ENCODE measurements at places on chromosomes 1 and 21.

DNA sequence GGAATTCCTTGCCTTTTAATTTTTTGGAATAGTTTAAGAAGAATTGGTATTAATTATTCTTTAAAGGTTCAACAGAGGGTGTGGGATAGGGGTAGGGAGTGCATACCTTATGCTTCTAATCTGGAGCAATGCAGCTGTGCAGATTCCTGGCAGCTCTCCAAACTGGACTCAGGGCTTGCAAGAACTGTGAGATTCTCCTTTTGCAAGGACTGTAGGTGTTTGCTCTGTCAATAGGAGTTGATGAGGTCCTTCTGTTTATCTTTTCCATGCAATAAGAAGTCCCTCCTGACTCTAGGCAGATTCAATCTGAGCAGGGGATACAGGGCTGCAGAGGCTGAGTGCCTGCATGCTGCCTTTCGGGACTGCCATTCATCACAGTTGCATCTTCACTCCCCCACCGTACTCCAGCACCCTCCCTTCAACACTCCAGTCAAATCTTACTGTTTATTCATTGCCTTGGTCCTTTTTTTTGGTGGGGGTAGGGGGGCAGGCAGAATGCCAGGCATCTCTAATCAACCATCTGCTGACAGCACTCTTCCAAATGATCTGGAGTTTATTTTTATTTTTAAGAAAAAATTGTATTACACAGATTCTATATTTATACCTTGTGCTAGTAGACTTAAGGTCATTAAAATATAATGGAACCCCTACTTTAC lies 122.3 kb downstream of the DISC1 start:
- DNase-seq, result no peak

DNA sequence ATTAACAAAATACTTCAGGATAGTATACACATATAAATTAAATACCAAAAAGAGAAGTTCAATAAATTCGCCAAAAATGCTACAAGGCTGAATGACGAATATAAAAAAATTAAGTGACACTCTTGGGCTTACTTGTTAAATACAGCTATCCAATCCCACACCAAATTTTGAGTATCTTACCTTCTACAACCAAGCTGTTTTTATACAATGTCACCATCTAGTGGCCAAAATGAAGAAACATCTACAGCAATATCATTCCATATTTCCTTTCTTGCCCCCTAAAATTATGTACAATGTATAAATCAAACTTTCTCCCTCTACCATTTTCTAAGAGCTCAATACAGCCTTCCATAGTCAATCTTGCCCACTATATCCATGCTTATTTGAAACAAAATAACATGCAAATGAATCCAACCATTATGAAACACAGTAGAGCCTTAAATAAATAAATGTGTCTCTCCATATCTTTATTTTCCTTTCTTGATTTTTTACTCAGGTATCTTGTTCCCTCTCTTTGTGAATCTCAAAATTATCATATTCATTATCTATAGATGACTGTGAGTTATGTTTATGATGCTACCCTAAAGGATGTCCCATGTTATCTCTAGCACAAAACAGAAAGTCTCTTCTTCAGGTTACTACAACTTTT lies 86.3 kb downstream of the ACBD6 start:
- DNase-seq, result peak; percentile 47

GRCh38 chr1:79196211-79196610 lies 189.7 kb upstream of the ADGRL4 start:
- DNase-seq, result no peak

GRCh38 chr1:248924696-248925532 lies 18.9 kb downstream of the PGBD2 start:
- DNase-seq, result peak; percentile 65

GRCh38 chr1:2028870-2029560 lies 9.9 kb downstream of the GABRD start:
- no peak for DNase-seq

DNA sequence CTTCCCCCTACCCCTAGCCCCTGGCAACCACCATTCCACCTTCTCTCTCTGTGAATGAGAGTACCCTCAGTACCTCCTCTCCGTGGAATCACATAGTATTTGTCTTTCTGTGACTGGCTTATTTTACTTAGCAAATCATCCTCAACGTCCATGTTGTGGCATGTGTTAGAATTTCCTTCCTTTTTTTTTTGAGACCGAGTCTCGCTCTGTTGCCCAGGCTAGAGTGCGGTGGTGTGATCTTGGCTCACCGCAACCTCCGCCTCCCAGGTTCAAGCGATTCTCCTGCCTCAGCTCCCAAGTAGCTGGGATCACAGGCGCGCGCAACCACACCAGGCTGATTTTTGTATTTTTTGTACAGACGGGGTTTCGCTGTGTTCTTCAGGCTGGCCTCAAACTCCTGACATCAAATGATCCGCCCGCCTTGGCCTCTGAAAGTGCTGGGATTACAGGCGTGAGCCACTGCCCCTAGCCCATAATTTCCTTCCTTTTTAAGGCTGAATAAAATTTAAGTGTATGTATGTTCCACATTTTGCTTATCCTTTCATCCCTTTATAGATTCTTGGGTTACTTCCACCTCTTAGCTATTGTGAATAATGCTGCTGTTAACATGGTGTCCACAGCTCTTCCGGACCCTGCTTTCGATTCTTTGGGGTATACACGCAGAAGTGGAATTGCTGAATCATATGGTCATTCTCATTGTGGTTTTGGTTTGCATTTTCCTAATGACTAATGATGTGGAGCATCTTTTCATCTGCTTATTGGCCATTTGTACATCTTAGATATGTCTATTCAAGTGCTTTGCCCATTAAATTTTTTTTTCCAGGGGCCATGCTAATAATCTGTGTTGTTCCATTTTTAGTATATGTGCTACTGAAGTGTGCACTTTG lies 32.3 kb downstream of the ERRFI1 start:
- DNase-seq, result no peak

- no peak for DNase-seq
These were observed 83.8 kb downstream of the STUM start for GRCh38 chr1:226632169-226632879.

DNA sequence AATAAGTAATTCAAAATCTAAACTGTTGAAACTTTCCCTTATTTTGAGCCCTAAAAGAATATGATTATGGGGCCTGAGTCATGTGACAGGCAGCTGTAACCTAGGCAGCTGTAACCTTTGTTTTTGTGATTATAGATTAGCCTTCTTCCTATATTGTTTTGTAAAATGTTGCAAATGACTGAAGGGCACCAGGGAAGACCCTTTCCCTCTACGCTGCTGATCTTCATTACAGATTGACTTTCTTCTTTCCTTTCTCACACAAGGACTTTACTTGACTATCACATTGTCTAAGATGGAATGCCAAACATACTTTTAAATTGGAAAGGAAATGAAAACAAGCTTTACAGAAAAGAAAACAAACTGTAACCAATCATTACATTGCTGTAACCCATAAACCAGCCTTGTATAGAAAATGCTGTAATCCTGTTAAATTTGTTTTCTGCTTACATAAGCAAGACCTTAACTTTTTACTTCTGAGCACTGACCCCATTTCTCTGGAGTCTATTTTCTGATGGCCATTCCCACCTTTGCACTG lies 242.2 kb downstream of the RGS7 start:
- no peak for DNase-seq

DNA sequence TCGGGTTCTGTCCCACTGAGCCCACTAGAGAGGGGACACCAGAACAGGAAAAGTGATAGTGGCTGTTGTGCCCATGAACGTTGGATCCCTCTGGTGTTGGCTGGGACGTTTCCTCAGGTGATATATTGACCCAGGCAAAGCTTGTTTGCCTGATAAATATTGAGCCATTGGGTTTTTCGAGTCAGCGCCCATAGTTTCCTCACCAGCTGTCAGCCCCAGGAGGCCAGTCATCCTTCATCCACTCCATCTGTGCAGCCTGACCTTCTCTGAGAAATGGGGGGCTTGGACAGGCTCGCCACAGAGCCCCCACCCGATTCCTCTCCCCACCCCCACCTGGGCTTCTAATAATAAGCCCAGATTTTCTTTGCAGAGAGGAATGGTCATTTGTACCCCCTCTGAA lies 13.3 kb downstream of the DISP3 start:
- no peak for DNase-seq

DNA sequence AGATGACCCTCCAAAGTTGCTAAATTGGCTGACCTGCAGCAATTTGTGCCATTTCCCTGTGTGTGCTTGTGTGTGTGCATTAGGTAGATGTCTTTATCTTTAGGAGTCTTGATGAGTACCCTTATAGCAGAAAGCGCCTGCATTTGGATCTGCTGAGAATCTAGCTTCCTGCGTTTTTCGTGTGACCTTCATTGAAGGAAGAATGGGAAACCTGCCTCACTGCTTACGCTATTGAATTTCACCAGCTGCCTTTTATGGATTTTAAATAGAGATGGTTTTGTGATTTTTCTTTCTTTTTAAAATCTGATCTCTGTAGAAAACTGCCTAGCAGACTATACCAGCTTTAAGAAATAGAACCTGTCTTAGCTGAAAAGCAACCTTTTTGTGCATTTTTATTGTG lies 124.5 kb downstream of the CACHD1 start:
- DNase-seq, result no peak

- no peak for DNase-seq
These were observed 117.9 kb downstream of the AKT3 start for GRCh38 chr1:243731974-243732625.

DNA sequence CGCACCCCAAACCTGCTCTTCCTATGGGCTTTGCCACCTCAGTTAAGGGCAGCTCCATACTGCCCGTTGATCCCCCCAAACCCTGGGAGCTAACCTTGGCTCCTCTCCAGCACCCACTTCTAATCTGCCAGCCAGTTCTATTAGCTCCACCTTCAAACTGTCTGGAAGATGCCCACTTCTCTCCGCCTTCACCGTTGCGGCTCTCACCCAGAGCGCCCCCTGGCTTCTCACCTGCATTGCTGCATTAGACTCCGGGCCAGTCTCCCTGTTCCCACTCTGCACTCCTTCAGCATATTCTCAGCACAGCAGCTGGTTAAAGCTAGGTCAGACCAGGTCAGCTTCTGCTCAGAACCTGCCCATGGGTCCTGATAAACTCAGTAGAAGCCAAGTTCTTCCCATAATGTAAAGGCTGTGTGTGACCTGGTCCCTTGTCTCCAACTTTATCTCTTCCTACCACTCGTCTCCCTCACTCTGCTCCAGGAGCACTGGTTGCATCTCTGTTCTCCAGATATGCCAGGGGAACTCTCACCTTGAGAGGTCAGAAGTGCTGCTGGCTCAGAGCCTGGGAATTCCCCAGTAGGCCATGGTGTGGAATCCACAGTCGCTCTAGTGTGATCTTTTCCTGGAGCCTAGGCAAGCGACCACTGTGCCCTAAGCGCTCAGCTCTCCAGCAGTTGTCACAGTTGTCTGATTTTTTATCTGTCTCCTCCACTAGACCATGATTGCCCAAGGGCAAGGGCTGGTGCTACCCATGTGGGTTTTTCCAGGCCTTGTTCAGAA lies 150.3 kb downstream of the HMGB4 start:
- peak; percentile 25 for DNase-seq

DNA sequence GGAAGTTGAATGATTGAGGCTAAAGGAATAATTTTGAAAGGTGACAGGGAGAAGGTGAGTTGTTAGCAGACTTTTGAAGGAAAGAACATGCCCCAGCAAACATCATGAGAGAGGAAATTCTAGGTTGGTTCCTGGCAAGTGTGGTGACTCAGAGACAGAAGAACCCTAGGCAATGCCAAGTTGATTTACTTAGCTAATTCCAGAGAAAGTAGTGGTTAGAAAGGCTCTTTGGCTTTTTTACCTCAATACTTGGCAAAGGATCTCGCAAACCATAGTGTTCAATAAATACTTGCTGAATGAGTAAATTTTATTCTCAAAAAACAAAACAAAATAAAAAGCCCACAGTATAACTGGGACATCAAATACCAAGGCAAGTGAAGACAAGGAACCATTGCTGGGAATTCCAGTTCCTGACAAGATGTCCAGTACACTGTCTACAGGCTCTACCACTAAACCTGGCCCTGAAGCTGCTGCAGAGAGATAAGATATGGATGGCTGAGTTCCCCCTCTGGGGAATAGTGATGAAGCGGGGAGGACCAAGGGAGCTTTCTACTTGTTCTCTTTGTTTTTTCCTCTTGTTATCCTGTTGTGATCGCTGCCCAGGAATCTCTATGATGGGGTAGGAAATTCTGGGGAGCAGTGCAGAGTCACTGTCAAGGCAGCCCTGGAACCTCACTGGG lies 48.2 kb downstream of the IL12RB2 start:
- no peak for DNase-seq

DNA sequence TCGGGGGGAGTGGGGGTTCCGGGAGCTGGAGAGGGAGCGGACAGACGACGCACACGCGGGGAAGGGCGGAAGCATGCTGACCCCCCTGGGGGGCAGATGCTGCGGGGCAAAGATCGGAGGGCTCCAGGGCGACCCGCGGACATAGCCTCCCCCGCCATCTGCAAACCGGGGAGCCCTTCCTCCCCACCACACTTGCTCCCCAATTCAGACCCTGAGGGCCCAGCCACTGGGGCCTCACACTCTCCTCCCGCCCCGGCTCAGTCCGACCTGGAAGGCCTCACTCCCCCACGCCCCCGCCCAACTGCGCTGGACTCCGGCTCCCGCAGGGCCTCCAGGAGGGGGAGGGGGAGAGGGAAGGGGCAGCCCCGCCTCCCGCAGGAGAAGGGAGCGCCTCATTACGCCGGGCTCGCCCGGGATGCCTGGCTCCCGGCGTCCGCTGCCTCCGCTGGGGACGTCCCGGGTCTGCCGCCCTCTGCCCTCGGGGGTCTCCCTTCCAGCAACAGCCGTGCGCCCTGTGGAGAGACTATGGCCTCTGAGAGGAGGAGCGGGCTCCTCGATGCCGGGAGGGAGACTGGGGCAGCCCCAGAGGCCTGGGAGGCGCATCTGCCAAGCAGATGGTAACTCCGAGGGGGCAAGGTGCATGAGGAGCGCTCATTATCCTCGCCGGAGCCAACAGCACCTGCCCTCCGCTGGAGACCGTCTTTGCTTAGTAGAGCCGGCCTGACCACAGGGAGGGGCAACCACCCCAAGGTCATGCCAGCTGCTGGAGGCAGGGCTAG lies 636 bp upstream of the CAMK2N1 start:
- peak; percentile 63 for DNase-seq

GRCh38 chr1:90809093-90809492 lies 92.0 kb upstream of the BARHL2 start:
- DNase-seq, result no peak

DNA sequence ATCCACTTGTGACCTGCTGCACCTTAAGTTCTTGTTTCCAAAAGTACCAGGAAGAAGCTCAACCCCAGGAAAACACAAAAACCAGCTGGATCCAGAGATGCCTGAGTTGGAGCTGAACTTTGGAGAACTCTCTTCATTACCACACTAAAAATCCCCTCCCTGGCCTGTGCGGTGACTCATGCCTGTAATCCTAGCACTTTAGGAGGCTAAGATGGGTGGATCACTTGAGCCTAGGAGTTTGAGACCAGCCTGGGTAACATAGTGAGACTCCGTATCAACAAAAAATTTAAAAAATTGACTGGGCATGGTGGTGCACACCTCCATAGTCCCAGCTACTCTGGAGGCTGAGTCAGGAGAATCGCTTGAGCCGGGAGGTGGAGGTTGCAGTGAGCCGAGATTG lies 6.2 kb downstream of the MAP1LC3C start:
- no peak for DNase-seq

Data from HT-29 (cell line).